GM23248 (cell line): ENCODE measurements at places on chromosomes 2 and 18. TPM values are rescaled to one million over a fixed set of nuclear protein-coding genes. Genes with fewer than 3 reads are reported as not detected.

C2orf92 gene
- 1.1 and 1.3 TPM in 2 replicates for polyA plus RNA-seq

GATA6 gene
- 6.6 and 6.9 TPM in 2 replicates for polyA plus RNA-seq

HOXD12 gene
- 0.14 and 0.19 TPM in 2 replicates for polyA plus RNA-seq

ATP8B1 gene
- polyA plus RNA-seq = 13.3 and 15.8 TPM in 2 replicates

CD8A gene
- not detected in 2 replicates for polyA plus RNA-seq

SMCHD1 gene
- 4.4 and 6.4 TPM in 2 replicates for polyA plus RNA-seq

TRPM8 gene
- not detected in 2 replicates for polyA plus RNA-seq

TUBB8B gene
- polyA plus RNA-seq = not detected in 2 replicates

KIF3C gene
- 7.0 and 7.5 TPM in 2 replicates for polyA plus RNA-seq

SULT1C4 gene
- polyA plus RNA-seq = not detected in 2 replicates

HOXD8 gene
- polyA plus RNA-seq = 18.0 and 19.7 TPM in 2 replicates

NETO1 gene
- not detected in 2 replicates for polyA plus RNA-seq

TNFRSF11A gene
- 0.09 TPM in 1 of 2 replicates, not detected in the other for polyA plus RNA-seq

CGREF1 gene
- 17.2 and 17.8 TPM in 2 replicates for polyA plus RNA-seq

SERPINB2 gene
- polyA plus RNA-seq = 10.6 and 10.7 TPM in 2 replicates

ATP6V1C2 gene
- 0.18 and 0.53 TPM in 2 replicates for polyA plus RNA-seq

SCN7A gene
- polyA plus RNA-seq = not detected in 2 replicates

RGPD4 gene
- polyA plus RNA-seq = 0.04 TPM in 1 of 2 replicates, not detected in the other
